ENCODE measurements at places on chromosomes 3 and 15. TPM values are rescaled to one million over a fixed set of nuclear protein-coding genes. Genes with fewer than 3 reads are reported as not detected.

Gene TERB2
- not detected for total RNA-seq

- DNase-seq, result no peak
Measured at GRCh38 chr3:141127344-141128125, 76.4 kb downstream of the SPSB4 start.

GRCh38 chr15:100760357-100760903 is 119.2 kb upstream of the ALDH1A3 start:
- DNase-seq, result no peak

DNA sequence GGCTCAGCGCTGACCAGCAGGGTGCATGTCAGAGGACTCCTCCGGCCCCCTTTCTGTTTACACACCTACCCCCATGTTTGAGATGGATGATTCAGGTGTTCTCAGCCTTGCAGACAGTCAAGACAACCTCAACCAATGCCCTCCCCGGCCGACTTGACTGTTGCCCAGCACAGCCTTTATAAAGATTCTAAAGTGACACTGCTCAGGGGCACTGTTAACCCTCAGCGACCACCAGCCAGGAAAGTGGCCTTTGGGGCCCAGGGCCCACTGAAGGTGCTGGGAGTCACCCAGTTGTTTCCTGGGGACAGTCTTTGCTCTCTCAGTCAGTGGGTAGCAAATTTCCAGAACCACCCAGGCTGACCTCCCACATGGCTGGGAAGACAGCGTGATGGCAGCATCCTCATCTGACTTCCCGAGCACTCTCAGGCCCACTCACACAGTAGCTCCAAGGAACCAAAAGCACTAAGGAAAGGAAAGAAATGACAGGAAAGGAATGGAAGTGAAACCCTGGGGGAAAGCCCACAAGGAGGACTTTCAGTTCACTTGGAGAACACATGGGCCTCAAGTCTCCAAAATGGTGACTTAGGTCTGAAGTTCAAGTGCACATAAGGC is 128.4 kb downstream of the ASB7 start:
- no peak for DNase-seq

DNA sequence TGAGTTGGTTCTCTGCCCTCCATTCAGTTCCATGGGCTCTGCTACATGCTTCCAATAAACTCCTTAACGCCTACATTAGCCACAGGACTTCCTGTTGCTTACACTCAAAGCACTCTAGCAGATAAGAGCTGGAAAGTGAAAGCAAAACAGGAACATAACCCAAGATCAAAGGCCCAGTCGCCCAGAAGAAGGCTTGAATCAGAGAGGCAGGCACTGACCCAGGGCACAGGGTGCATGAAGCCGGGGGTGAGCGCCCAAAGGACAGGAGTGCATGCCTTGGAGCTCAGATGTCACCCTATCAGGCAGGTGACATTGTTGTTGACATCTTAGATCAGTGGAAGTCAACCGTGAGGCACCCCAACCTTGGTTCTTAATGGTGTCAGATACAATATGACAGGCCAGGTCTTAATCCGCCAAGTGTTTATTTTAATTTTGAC is 235.1 kb downstream of the UACA start:
- peak; percentile 66 for DNase-seq

- DNase-seq, result no peak
Measured at GRCh38 chr15:40008061-40008765, 30.8 kb downstream of the SRP14 start.

DNA sequence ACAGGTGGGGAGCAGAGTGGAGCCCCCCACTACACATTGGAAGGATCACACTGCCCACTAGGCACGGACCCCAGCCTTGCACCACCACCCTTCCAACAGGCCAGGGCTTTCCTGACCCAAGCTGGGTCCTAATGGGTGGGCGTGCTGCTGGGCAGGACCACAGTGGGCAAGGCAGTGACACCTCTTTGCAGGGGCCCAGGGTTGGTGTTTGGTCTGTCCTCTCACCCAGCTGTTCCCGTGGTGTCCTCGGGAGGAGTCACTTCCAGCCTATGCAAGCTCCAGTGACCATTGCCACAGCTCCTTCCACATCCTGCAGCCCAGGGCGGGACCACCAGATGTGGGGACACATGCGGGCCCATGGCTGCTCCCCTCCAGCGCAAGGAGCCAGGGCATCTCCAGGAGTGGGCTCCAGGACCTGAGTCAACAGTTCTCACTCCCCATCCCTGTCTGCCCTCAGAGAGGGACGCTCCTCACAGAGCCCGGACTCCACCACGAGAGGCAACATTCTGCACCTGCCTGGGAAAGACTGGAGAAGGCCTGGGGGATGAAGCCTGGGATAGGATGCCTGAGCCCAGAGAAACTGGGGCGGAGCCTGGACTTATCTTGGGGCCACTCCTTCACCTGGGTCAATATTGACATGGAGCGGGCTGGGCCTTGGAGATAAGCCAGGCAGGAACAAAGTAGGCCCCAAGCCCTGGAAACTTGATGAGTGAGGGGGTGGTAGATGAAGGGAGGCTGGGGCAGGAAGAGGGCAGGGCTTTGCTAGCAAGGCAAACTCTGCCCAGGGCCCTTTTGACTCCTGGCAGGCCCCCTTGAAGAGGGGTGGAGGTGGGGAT is 3.9 kb upstream of the VILL start:
- DNase-seq, result peak; percentile 81

Gene CPN2
- total RNA-seq, result 27.7 TPM

DNA sequence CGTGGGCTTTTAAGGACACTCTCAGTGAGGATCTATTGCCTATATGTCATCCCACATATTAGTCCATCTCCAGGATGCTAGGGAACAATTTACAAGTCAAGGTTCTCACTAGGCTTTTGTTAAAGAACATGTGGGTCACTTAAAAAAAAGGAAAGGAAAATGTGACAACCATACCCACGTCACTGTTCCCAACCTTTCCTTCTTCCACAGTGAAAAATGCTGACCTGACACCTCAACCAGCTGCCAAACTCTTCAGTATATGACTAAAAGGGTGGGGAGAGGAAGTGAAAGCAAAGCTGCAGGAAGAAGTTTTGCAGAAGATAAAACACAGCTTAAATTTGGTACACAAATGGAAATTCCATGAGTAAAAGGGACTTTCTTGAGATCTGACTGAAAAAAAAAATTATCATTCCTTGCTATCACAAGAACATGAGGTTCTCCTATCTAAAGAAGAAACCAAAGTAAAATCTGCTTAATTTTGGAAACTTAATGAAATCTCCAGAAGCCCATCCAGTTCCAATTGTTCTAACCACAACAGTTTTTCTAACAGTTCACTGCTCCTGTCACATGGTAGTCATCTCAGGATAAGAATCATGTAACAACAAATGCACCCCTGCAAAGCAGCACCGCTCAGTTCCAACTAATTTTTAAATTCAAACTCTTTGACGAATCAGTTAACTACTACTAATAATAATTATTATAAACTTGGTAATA is 117.0 kb upstream of the TSPAN3 start:
- no peak for DNase-seq

GRCh38 chr3:177329854-177330253 is 132.6 kb upstream of the TBL1XR1 start:
- no peak for DNase-seq

DNA sequence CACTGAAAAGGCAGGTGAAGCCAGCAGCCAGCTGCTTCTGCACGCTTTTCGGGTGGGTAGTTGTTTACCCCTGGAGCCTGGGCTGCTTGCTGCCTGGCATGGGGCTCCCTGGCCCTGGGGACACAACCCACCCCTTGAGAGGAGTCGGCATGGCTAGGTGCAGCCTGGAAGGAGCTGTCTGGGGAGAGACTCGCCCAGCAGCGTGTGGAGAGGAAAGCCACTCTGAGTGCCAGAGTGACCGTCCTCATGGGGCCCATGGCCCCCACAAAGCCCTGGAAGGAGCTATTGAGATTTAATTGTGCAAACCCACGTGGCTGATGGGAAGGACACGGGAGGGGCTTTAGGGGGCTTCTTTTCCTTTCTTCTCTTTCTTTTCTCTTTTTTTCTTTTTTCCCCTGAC is 137.5 kb downstream of the OPA1 start:
- DNase-seq, result no peak

GRCh38 chr15:81133782-81134461 is at the start of gene CFAP161:
Gene CFAP161, plus strand, starts transcription at chr15:81134270. Its CDS starts 60 bp downstream, at chr15:81134330.
- peak; percentile 29 for DNase-seq

GRCh38 chr3:30437171-30437601 is 169.2 kb upstream of the TGFBR2 start:
- DNase-seq, result no peak

DNA sequence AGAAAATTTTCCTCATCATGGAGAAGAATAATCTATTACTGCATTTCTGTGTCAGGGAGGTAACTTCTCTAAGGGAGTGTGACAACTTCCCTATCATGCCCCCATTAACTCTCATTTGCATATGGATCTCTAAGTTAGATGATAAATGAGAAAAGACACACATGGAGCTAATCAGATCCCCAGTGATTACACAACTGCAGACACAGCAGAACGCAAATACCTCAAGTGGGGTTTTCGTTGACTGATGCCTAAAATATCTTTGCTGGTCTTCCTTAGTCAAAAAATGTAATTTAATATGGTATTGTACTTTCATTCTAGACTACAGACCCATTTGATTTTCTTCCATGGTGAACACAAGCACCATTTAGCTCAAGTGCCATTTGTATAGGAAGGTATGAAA is 630.5 kb downstream of the TBL1XR1 start:
- no peak for DNase-seq

Gene PLSCR2
- not detected for total RNA-seq

DNA sequence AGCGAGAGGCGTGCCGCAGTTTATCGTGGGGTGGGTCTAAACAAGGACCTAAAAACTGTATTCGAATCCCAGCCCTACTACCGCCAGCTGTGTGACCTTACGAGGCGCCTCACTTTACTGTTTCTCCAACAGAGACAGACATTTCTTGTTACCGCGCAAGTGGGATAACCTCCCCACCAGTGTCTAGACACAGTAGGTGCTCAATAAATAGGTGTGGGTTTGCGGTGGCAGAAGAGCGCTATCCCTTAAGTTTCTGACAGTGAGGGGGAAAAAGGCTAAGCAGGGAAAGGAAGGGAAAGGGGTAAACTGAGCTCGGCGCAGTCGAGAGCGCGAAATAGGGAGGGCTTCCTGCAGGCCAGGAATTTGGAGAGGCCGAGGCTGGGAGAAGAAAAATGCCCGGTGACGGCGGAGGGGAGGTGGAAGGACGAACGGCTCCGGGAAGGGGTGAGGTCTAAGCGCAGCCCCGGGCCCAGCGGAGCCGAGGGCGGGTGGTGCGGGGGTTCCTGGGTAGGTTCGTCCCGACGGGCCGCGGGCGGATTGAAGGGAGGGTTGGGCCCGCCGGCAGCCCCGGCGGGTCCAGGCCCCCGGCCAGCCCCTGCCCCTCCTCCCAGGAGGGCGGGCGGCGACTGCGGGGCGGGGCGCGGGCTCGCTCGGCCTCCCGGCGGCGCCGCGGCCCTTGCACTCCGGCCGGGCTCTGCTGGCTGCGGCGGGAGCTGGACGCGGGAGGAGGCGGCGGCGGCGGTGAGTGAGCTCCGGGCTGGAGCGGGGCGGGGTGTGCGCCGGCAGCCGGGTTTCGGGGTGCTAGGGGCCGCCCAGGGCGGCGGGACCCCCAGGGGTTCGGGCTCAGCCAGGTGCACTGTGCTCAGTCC is at the start of gene CGNL1:
Gene CGNL1 (plus strand): TSS at position 679 of the 869 bp plus-strand sequence. CDS start 61,495 bp downstream, outside the sequence.
- DNase-seq, result peak; percentile 14

Gene ALDH1A2
- not detected for total RNA-seq

Gene TMEM108
- not detected for total RNA-seq

DNA sequence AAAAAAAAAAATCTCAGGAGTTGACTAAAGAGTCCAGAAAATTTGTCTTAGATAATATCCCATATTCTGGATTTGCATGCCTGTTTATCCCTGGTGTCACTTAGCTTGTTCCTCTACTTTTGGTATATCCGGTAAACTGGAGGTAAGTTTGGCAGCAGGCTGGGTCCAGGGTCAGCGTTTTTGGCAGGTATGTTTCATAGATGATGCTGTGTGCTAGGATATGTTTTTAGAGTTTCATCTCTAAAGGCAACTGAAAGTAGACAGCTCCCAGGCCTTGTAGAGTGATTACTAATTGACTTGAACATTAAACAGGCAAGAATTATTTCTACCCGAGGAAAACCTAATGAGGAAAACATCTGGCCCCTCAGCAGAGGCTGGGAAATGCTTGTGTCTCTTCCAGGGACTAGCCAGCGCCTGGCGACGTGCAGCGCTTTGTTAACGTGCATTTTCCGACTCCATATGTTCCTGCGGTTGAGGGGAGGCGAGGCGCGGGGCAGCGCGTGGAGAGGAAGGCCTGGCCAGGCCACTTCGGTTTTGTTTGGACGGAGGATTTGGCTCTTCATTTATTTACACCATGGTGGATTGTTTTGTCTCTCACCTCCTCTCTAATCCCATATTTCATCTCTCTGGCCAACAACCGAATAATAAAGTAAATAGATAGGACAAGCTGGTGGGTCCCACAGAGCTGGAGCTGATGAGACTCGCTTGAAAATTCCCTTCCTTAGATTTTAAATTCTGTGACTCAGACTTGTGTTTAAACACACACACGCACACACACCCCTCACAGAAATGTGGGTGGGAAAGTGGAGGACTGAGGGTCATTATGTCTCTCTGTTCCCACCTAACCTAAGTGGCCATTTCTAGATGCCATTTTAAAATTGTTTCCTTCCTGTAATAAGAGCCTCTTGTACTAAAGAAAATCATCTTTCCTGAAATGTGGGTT is 65.3 kb downstream of the ASB7 start:
- DNase-seq, result no peak

DNA sequence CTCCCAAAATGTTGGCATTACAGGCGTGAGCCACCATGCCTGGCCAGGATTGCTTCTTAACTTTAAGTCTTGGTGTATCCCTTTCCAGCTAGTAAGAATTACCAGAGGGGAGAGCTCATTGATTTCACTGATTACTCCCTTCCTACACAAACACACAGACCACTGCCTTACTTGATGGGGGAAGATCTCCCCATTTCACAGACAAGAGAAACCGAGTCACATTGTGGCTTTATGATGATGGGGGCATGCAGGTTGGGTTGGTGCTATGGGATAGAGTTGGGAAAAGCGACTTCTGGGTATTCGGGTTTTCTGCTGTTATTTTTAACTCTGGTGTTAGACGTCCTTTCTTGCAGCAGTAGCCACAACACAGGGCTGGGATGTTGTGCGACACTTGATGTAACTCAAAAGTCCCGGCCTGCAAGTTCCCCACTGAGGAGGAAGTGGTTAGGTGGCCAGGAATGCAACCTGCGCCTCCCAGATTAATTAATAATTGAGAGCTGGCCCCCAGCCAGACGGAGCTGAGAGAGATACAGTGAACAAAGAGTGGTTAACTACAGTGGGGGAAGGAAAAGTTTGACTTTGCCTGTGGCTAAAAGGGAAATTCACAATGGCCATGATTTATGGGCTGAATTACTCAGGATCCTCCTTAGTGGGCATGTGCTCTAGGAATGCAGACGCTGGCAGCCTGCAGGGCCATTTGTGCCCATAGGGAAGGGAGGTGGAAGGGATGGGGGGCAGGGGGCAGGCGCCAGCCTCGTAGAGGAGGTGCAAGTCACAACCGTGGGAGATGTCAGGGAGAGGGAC is 63.6 kb downstream of the SMAD6 start:
- DNase-seq, result peak; percentile 93

Gene GOLGA8G
- not detected for total RNA-seq

Gene STARD5
- 3.1 TPM for total RNA-seq

Gene CHRD
- 3.4 TPM for total RNA-seq

DNA sequence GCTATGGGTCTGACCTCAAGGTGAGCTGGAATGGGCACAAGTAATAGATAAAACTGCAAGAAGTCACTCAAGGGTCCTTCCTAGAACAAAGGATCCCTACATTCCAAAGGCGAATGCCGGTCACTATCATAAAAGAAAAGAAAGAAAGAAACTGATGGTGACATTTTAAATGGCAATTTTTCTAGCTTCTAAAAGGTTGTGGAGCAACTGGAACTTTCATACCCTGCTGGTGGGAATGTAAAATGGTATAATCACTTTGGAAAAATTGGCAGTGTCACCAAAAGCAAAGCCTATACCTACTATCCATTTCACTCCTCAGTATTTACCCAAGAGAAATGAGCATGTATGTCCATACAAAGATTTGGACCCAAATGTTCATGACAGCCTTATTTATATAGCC is 4.2 kb downstream of the CCRL2 start:
- no peak for DNase-seq
